ENCODE measurements at places on chromosomes 7 and 10.
A peak's percentile ranks its signal among the peaks of the same experiment; 100 is the strongest.

DNA sequence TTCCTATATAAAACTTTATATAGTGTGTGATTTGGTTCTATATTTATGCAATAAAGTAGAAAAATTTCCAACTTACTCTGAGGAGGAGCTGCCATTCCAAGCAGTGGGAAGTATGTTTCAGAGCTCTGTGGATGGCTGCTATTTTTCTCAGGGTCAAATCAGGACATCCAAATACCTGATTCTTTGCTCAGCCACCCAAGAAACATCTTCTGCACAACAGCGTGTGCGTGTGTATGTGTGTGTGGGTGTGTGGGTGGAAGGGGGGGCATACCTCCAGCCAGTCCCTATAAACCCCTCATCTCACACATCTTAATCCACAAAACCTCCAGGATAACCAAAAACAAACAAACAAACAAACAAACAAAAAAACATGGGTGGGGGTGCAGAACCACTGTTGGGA lies 66.3 kb upstream of the EMX2 start:
- no peak for DNase-seq

DNA sequence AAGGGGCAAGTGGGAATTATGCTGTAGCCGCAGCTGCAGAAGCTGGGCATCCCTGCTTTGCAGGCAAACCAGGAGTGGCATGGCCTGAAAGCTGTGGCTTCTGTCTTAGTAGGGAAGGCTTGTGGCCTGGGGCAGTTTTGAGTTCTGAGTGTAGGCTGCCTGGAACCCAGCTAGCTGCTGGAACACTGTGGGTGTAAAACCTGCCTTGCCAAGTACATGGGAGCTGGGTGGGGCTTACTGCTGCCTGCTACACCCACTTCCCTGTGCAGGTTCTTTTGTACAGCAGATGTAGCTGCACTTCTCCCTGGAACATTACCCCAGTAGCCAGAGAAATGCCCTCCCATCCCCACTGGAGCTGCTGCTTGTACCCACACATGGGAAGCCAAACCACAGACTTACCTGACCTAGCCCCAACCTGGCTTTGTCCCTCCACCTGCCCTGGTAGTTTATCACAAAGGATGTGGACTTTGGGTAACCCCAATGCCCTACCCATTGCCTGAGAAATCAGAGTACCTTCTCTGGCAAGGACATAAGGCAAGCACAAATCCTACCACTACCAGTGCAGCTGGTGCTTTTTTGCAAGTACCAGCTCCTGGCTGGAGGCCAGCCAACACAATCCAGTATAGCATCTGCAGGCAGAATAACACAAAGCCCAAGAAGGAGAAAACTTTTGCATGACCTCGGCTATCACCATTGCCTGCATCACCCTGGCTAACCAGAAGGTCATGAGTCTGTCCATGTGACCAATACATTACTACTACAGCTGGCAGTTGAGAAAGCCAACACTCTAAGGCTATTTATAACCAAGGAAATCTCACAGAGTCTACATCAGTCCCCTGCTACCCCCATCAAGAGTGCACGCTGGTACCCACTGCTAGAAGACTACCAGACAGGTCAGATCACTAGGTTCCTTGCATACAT lies 26.5 kb upstream of the PPP1R3A start:
- DNase-seq: no peak

GRCh38 chr10:90857635-90858460 lies at the start of gene HTR7:
HTR7 (minus strand) TSS chr10:90858039; CDS start chr10:90857671, 368 bp downstream.
- DNase-seq: peak; percentile 41

DNA sequence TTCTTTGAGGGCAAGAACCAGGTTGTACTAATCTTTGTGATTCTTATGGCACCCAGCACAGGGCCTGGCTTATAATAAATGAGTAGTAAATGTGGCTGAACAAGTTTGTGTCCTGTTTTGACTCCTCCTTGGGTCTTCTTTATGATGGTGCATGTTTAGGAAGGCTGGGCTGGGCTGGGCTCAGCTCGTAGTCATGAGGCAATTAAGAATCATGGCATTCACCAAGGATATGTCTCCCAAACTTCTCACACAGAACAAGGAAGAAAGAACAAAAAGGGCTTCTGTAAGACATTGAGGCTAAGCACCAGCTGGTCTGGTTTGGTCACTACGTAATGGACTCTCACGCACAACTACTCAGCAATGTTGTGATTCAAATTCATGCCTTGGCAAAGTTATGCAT lies 30.5 kb upstream of the YAE1 start:
- no peak for DNase-seq

GRCh38 chr7:1555813-1556543 lies at the start of gene TMEM184A:
TMEM184A (minus strand) TSS chr7:1556205; CDS start chr7:1555484, 721 bp downstream.
- DNase-seq: peak; percentile 33

DNA sequence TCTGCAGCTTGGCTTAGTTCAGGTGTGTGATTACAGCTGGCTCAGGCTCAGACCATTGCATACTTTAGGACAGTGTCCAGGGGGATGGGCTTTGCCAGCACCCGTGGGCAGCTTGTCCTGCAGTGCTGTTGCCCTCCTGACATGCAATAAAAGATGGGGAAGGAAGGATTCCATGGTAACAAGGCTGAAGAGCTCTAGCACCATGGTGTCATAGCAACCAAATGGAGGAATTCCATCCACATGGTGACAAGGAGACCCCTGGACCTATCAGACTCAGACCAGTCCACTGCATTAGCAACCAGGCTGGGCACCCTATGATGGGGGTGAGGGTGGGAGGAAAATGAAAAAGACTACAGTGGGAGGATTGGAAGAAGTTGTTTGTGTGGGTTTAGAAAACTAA lies 49.9 kb downstream of the SORCS3 start:
- DNase-seq: no peak

DNA sequence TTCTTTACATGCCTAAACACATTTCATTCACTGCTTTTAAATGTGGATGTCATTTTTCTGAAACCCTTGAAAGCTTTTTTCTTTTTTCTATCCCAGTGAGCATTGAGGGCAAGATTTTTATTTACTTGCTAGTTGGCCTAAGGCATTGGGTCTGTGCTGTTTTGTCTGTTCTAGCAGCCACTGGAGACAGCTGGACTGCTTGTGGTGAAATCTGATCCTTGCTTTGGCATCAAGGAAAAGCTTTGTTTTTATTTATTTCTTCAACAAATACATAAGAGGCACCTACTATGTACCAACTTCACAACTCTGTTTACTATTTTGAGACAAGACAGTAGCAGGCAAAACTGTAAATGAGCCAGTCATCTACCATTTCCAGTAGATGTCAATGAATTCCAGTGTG lies 28.4 kb upstream of the PDLIM1 start:
- no peak for DNase-seq

- DNase-seq: no peak
Measured at GRCh38 chr10:98246911-98247805, 20.8 kb downstream of the LOXL4 start.

GRCh38 chr10:79930751-79931150 lies 18.2 kb downstream of the SFTPD start:
- DNase-seq: no peak

- DNase-seq: no peak
Measured at GRCh38 chr7:135168001-135168400, 2.5 kb downstream of the CYREN start.

DNA sequence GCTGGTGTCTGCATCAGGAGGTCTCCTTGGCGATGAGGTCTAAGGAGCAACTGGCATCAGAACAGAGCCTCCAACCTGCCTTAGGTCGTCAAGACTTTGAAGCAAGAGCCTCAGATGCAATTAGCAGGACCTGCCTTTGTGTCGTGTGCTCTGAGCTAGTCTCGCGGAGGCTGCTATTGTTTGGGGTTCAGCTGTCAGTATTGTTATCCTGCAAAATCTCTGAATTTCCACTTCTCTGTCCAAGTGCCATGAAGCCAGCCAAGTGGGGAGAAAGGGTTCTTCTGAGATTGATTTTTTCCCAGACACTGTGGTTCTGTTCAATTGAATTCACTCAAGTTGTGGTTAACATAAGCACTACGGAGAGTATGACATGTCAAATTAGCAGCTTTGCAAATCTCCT lies 78.7 kb downstream of the ADARB2 start:
- no peak for DNase-seq

DNA sequence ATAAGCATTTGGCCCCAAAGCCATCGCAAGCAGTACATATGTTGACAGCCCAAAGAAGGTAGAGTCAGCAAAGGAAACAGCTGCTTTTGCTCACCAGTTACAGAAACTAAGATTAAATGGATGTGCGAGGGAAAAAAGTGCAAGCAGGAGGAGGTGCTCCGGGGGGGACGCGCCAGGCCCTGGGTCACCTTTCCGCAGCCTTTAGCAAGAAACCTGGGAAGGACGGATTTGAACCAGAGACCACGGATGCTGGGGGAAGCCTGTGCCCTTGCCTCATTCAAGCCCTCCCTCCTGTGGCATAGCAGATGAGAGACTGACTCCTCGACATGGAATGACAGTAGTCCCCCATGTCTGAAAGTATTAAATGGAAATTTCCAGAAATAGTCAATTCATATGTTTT lies 405.6 kb upstream of the PRKCQ start:
- no peak for DNase-seq

GRCh38 chr7:116809636-116810266 lies 52.6 kb upstream of the CAPZA2 start:
- DNase-seq: no peak

- DNase-seq: no peak
Measured at GRCh38 chr7:30252885-30253795, 31.3 kb upstream of the ZNRF2 start.

DNA sequence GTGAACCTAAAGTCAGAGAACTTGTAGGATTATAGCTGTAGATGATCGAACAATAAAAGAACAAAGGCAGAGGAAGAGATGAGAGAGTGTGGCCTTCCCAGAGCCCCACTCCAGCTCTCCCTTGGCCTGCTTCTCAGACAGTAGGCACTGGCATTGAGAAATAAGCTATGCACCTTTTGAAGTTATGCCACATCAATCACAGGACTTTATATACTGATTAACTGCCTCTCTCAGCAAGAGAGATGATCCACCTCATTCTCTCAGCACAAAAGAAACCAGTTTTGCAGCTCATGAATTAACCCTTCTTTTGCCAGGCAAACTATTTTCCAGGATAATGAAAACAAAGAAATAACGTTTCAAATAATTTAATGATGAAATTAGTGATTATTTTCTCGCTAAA lies 22.0 kb upstream of the CTTNBP2 start:
- no peak for DNase-seq

DNA sequence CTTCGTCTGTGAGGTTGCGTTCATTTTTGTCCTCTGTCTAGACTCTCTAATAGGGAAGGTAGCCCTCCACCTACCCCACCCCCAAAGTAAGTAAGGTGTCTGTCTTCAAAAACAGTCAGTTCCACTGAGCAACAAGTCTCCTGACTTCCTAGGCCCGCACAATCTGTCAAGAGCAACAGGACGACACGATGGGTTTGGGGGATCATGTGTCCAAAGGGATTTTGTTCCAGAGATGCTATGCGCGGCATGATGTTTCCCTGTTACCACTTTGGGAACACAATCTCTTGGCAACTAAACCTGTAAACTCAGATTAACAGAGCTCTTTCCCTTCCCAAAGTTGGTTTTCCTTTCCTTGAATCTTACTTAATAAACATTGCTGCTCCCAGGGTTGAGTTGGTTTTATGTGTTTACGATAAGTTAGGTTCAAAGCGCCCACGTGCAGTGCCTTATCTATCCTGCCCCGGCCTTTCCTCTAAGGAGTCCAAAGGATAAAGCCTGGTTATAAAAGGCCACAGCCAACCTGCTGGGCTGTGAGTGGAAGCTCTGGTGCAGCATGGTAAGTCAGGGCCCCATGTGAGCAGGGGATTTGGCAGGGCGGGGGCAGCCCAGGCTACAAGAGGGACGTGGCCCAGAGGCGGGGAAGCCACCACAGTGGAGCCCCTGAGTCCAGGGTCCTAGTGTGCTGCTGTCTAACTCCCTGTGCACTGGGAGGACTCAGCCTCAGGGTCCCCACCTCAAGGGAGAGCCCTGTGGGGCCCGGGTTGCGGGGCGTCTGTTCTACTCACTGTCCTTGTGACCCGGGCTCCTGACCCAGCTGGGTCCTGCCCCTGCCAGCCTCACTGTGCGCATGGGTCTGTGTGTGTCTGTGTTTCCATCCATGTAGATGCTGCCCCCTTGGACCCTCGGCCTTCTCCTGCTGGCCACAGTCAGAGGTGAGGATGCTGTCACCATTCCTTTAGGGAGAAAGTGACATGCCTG lies at the start of gene PNLIPRP2:
Gene PNLIPRP2, plus strand, starts transcription at position 531 of the 978 bp plus-strand sequence.
- DNase-seq: no peak

DNA sequence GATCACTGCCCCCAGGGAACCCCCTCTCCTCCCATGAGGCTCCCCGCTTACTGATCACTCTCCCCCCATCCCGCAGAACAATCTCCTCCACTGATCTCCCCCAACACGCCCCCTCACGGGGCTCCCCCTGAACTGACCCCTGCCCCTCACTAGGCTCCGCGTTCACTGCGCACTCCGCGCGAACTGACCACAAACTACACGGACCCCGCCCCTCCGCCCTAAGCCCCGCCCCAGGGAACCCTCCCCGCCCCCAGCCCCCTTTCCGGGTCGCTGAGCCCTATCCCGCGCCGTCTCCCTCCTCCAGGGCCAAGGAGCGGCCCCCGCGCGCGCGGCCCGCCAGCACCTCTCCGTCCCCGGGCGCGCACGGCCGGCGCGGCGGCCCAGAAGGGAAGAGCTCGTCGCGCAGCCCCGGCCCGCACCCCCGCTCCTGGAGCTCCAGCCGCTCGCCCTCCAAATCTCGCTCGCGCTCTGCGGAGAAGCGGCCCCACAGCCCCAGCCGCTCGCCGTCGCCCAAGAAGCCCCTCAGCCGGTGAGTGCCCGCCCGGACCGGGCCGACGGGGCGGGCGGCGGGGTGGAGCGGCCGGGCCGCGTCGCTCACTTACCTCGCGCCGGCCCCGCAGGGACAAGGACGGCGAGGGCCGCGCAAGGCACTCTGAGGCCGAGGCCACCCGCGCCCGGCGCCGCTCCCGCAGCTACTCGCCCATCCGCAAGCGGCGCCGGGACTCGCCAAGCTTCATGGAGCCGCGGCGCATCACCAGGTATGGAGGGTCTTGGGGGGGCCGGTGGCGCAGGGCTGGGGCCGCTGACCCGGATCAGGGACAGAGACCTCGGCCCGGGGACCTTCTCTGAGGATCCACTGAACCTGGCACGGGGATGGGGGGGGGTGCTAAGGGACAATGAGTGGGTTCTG lies 19.9 kb upstream of the HSPB1 start:
- DNase-seq: no peak

All from T follicular helper cell (primary cell).